Activated CD4-positive, alpha-beta T cell treated with anti-CD3 and anti-CD28 coated beads, Interleukin-2, amount 50 U/mL, for 4 hours (primary cell): ENCODE measurements at places on chromosomes 6 and 20.

GRCh38 chr6:144544266-144544830 lies 259.2 kb downstream of the UTRN start:
- no peak for DNase-seq

- no peak for DNase-seq
Observed at GRCh38 chr6:155154158-155154830, 109.5 kb upstream of the CLDN20 start.

DNA sequence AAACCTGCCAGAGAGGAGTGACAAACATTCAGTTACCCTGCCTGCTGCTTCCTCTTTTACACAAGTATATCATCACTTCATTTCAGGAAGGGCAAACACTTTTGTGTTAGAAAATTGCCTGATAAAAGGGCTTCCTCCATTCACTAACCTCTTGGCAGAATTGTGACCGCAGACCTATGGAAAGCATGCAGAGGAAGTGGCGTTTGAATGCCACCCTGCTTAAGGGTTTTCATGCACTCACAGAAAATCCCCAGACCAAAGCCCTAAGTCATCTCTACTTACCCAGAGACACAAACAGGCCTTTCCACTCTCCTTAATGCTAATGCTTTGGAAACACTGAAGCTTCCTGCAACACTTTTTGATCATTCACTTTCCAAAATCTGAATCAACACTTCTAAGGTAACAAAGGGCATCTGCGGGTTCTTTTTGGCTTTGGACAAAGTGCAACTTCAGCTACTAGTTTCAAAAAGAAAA lies 22.1 kb upstream of the RALGAPA2 start:
- no peak for DNase-seq

DNA sequence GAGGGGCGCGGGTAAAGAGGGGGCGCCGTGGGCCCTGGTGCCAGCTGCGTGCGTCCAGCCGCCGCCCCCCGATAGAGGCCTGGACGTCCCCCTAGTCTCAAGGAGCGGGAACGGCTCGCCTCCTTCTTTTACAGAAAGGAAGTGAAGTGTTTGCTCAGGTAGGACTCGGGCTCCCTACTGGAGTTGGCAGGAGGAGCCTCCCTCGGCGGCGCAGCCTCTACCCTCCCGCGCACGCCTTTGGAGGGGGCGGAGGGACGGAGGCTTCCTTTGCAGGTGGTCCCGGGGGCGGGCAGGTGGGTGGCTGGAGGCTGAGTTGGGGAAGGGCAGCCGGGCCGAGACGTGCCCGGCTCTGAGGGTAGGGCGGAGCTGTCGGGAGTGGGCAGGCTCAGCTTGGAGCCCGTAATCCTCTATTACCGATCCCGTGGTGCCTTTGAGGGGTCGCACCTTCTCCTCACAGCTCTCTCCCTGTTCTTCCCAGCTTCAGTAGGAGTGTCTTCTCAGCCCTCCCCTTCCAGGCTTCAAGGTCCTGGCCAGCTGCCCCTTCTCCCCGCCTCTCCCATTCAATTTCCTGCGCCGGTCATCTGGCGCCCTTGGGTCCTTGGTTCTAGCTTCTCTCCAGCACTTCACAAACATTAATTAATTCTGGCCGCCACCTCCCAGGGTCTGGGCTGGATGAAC lies 728 bp downstream of the ITPR3 start:
- DNase-seq: peak; percentile 44
